Testis (tissue), 5 donors: ENCODE measurements at places on chromosomes 2 and 18.

GRCh38 chr2:226892729-226893128 lies 56.9 kb downstream of the RHBDD1 start:
- DNase-seq, result no peak

DNA sequence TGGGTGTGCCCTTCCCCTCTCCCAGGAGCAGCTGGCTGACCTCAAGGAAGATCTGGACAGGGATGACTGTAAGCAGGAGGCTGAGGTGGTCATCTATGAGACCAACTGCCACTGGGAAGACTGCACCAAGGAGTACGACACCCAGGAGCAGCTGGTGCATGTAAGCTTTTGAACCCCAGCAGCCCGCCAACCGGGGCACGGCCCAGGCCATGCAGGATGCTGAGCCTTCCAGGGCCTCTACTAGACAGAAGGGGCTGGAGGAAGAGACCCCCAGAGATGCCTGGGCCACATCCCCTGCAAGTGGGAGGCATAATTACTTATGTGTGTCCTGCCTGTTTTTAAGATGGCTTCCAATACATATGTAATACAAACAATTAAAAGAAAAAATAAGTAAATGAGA lies 239.3 kb downstream of the GLI2 start:
- DNase-seq, result no peak

- peak; percentile 61 for DNase-seq
These were observed at the start of gene ACVR2A for GRCh38 chr2:147844697-147845410. Gene ACVR2A, plus strand, starts transcription at chr2:147845029. Its CDS starts 124 bp downstream, at chr2:147845153.

GRCh38 chr2:122831649-122832048 lies 1076.2 kb downstream of the TSN start:
- DNase-seq, result no peak

- DNase-seq, result no peak
These were observed 716 bp downstream of the MMADHC start for GRCh38 chr2:149586898-149587219.

DNA sequence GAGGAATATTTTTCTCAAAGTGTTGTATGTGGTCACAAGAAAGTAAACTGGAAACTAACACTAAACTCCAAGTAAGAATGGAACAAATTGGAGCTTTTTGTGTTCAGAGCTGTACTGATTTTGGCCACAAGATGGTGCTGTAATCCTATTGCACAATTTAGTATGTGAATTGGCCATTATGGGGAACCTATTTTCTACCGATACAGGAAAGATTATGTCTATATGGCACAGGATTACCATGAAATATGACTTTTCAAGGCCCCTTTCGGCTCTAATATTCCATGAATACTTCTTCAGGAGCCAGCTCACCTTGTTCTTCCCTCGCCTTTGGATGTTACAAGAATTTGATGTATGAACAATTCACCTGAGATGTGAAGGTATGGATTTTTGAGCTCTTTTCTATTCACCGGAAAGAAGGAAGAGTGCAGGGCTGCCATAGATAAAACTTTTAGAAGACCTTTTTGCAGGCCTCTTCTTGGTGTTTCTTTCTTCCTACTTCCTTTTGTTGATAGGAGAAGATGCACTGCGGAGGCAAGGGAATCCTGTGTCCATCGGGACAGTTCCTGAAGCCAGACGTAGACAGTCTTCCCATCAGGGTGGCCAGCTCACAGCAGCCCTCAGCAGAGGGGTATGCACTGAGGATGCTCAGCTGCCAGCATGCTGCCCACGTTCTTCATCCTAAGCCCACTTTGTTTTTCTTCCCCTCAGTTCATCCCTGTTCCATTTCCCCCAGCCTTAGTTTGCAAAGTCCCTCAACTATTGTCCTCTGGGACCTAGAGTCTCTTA lies 13.3 kb downstream of the MRPL44 start:
- peak; percentile 74 for DNase-seq

DNA sequence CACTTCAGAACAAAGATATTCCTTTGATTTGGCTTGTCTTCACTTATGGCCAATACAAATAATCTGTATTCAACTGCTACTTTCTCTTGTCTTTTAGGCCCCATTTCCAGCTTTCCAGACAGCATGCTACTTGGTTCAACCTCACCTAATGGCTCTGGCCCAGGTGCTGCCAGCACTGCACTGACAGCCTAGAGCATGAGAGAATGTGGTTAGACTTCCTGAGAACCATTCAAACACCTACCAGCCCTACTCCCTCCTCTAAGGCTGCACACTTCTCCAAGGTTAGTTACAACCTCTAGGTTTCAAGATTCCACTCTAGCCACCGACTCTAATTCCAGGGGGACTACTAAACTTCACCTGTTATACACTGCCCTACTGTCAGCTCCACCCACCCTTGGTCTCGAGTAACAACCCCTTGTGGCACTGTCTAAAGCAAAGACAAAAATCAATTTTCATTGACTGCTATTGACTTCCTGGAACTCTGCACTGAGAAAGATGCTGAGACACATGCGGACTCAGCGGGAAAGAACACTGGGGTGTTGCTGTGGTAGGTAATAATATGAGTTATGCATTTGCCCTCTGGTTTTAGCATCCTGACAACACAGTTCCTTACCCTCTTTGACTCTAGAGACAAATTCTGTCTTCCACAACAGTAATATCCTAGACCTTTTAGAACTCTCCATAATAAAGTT lies 38.2 kb downstream of the PLEKHM3 start:
- DNase-seq, result no peak

DNA sequence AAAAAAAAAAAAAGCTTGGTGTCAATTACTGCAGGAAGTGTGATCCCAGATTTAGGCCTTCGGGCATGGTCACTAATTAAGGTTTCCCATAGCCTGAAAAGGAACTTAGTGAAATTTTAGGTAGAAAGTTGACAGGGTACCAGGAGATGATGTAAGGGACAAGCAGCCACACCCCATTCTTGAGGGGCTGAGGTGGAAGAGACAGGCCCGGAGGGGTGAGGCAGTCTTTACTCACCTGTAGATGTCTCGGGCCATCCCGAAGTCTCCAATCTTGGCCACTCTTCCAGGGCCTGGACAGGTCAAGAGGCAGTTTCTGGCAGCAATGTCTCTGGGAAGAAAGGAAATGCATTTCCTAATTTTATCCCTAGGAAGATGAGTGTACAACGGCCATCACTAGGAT lies 94.3 kb downstream of the CLIP4 start:
- no peak for DNase-seq

DNA sequence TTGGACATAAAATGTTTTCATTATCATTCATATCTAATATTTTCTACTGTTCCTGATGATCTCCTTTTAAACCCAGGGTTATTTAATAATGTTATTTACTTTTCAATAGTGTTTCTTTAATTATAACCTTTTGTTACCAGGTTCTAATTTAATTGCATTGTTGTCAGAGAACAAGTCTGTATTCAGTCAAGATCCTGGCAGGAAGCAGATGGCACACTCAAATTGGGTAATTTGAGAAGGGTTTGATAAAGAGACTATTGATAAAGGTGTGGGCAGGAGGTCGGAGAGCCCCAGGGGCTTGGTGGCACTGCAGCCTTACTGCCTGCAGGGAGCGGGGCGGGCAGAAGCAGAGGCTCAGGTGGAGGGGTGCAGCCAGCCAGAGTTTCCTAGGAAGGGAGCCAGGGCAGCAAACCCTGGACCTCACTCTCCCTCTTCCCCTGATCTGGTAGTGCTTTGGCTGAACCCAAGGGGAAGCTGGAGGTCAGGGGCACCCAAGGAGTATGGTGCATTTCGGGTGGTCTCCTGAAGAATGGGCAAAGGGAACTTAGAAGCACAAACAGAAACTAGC lies 2.3 kb upstream of the KIF1A start:
- DNase-seq, result no peak

DNA sequence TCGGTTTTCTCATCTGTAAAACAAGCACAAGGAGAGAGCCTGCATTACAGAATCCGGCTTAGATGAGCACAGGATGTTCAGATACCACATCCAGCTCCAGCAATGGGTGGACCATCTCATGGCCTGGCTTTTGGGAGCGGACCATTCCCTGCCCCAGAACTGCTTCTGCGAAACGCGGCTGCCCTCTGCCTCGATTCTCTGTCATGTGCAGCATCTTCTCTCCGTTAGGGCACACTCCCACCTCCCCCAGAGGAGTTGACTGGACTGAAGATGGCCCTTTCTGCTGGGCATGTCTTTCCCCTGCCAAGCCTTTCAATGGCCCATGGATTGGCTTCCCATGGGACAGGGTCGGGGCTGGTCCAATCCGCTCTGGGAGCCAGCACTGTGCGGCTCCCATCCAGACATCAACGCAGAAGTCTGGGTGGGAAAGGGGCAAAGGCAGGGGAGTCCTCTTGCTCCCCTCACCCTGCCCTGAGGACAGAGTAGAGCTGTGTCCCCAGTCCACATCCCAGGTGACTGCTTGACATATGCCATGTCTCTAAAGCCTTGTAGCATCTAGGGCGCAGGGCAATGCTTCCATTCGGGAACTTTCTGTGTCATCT lies 14.3 kb upstream of the FAHD2A start:
- no peak for DNase-seq

DNA sequence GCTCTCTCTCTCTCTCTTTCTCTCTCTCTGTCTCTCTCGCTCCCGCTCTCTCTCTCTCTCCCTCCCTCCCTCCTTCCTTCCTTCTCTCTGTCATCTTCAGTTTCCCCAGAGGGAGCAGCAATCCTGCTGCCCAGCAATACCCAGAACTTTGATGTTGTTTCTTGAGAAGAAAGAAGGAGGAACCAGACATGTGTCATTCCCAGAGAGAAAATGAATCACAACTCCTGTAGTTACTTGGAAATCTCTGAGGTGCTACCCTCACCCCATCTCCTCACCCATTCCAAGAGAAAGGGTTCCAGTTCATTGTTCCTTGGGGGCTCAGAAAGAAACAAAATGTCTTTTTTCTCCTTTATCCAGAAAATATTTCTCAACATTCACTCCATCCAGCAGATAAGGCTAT lies 449.1 kb downstream of the TNS1 start:
- no peak for DNase-seq

GRCh38 chr2:85066874-85067351 lies 66.3 kb upstream of the TCF7L1 start:
- peak; percentile 86 for DNase-seq

GRCh38 chr2:111671426-111672150 lies 212.4 kb downstream of the ANAPC1 start:
- DNase-seq, result no peak

- no peak for DNase-seq
These were observed 478.8 kb downstream of the PLCL1 start for GRCh38 chr2:198283146-198283545.
